Esophagus squamous epithelium (tissue), 5 donors: ENCODE measurements at places on chromosomes 16 and 17.

DNA sequence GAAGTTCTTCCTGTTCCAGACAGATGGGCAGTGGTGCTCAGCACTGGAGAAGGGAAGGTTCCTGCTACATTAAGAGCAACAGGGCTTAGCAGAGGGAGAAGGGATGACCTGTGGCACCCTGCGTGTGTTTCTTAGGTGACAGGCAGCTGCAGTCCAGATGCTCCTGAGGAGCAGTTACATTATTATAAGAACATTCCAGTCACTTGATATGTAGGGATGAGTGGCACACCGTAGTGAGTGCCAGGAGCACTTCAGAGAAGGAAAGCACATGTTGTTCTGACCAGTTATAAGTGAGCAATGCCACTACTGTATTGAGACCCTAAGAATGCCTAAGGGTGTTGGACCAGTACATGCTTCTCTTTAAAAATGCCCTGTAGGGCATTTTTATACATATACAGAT lies 39.9 kb upstream of the MRC2 start:
- no peak for DNase-seq

- DNase-seq = no peak
Observed at GRCh38 chr17:76635659-76636360, 7.7 kb downstream of the ST6GALNAC1 start.

DNA sequence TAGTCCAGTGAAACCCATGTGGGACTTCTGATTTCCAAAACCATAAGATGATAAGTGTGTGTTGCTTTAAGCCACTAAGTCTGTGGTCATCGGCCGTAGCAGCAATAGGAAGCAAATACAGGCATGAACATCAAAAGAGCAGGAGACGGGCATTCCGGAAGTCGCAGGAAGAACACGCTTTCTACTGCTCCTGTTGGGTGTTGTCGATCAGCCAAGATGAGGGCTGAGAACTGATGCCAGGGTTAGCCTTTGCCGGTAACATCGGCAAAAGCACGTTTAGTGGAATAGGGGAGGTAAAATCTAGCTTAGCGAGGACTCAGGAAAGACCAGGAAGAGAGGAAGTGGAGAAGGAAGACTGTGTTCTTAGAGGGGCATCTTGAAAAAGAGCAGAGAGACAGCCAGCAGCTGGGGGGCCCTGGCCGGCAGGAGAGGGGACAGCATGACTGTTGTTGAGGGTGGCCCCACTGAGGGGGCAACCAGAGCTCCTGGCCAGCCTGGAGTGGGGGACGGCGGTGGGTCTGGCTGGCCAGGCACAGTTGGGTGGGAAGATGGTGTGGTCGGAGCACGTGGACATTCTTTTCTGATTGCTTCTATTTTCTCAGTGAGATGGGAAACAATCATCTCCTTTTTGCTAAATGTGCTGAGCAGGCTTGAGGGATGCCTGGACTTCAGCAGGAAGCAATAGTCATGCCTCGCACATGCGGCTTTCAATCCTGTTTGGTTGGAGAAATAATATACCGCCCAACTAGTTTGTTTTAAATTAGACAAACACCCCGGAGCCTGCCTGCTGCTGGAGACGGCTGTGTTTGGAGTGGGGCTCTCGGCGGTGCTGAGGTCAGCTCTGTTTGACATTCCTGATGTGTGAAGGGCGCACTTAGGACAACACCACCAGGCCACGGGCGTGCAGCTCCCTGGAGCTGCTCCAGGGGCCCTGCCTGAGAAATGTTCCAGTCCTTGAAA lies 109.9 kb downstream of the METRNL start:
- no peak for DNase-seq

DNA sequence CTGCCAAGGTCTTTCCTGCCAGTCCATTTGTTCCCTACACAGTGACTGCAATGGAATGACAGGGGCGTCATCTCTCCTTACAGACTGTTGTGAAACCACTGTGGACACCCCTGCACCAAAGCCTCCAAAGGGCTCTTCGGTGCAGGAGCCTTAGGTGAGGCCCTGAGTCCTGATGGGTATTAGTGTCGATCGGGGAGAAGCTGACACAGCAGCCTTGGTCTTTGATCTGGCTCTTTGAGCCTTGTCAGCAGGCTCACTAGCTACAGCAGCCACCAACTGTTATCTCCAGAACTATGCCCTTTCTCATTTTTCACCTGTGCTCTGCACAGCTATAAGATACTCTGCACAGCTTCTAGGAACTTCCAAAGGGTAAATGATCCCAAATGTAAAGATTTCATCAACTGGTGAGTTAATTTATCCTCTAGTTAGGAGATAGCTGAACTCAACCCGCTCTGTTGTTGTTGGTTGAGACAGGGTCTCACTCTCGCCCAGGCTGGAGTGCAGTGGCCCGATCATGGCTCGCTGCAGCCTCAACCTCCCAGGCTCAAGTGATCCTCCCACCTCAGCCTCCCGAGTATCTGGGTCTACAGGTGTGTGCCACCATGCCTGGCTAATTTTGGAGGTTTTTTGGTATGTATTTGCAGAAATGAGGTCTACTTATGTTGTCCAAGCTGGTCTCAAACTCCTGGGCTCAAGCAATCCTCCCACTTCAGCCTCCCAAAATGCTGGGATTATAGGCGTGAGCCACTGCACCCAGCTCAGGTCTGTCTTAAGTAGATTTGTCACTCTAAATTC lies 19.7 kb downstream of the G6PC1 start:
- no peak for DNase-seq

- no peak for DNase-seq
Observed at GRCh38 chr16:81279392-81279791, 35.4 kb upstream of the GAN start.

DNA sequence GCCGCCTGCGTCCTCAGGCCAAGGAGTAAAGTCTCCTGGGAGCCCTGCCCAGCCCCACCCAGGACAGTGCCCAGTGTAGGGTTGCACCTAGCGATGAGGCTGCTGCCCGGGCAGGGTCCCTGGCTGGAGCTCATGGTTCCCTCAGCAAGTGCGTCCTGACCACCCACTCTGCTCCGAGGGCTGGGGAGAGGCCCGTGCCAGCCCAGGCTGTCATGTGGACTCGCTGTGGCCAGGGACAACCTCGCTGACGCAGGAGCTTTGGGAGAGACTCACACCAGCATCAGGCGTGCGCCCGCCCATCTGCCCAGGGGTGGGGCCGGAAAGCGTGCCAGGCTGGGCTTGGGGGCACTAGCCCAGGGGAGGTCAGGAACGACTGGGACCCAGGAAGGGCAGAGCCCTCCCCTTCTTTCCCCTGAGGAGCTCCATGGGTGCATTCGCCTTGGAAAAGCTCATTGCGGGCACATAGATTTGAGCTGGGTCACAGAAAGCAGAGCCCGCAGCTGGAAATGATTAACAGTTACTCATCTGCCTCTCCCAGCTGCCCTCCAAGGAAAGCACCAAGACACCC lies 19.7 kb downstream of the DPEP1 start:
- DNase-seq = no peak

- no peak for DNase-seq
Observed at GRCh38 chr16:49856672-49857330, 889 bp upstream of the ZNF423 start.

DNA sequence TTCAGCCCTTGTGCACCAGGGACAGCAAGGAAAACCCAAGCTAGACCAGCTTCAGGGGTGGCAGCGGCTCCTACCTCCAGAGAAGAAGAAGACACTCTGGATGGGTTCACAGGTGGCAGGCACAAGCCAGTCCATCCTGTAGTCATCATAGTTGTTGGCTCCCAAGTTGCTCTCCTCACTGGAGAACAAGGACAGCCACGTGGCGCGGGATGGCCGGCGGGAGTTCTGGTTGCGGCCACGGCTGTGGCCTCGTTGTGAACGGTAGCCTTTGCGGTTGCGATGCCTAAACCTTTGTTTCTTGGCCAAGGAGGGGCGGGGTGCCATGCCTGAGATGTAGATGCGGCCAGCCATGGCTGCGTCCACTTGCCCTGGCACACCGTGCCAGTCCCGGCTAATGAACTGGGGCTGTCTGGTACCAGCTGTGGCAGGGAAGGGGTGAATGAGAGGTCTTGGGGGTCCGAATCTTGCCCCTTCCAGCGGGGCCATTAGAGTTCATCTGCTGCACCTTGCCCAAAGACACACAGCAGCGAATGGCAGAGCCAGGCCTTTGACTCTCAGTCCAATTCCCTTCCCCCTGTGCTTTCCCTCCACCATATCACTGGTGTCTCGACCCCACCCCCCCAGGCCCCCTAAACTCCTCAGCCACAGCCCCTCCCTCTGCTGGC lies 2.3 kb downstream of the VTN start:
- DNase-seq = no peak

DNA sequence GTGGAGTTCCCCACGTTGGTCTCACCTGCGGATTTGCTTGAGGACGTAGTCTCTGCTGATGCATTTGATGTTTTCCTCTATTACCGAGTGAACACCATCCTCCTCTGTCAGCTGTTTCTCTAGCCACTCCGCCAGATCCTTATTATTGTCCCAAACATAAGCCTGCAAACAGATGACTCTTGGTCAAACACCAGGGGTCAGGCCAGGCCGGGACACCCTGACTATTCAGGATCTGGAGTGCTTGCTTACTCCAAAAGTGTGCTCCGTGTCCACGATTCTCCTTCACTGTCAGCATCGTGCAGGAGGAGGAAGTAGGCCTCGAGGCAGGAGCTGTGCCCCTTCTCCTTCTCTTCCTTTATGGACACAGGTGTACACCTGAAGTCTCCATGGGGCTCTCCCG lies 140.2 kb downstream of the AATF start:
- DNase-seq = no peak

DNA sequence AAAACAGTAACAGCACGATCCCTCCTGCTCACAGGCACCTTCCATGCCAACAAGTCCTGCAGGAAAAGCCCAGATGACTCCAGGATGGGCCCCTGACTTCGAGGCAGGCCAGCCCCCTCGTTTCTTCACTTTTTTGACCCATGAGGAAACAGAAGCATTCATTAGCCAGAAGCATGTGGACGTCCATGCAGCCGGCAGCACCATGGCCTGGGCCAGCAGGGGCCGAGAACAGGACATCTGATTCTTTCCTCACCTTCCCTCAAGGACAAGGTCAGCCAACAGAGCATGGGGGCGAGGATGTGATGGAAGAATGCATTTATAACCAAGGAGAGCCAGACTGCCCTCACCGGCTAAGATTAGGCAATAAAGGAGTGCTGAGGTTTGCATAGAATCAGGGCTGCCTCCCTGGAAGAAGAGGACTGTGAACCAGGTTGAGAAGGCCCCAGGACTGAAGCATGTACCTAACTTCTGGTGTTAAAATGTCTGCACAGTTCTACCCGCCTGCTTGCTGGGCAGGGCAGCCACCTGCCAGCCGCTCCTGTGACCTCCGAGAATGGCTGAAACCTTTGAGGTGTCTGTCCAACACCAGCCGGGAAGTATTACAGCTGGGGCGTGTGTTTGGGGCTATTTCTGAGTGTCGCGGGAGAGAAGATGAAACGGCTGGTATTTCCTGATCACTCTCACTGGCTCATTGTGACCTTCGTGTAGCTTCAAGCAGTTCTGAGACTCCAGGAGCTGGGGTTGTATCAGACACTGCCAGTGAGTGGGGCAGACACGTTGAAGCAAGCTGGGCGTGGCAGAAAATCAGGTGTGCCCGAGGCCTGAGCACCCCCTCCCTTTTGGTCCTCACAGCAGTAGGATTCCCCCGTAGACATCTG lies 94.0 kb upstream of the TNRC6C start:
- DNase-seq = no peak

DNA sequence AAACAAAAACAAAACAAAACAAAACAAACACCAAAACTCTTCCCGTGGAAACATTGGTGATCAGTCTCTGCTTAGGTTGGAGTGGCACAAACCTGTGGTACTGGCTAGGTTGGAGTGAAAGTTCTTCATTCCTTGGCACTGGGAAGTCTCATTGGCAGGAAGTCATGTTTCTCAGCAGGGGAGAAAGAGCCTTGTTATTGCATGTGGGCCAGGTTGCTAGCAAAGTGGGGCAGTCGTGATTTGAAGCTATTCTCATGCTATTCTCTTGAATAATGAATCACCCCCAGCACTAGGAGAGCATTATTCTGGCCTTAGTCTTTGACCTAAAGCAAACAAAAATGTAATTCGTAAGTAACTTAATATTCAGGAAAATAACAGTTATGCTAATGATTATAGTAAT lies 24.3 kb upstream of the B4GALNT2 start:
- no peak for DNase-seq

- no peak for DNase-seq
Observed at GRCh38 chr16:15990902-15991301, 41.5 kb downstream of the ABCC1 start.

- DNase-seq = no peak
Observed at GRCh38 chr17:16439811-16440351, 24.5 kb downstream of the TRPV2 start.

DNA sequence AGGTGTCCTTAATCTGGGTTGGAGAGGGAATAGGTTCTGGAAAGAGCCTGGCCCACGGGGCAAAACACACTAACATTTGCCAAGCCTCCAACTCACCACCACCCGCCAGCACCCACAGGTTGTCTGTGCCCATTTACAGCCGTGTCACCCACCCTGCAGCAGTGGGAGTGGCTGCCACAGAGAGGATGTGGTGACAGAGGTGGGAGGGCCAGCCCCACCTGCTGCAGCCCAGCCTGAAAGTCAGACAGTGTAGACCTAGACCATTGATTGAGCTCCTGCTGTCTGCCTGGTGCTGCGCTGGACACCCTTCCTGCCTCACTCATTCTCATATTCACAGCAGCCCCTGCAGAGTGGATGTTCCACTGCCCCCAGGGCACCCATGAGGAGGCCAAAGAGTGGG lies 44.7 kb downstream of the IL21R start:
- DNase-seq = no peak

DNA sequence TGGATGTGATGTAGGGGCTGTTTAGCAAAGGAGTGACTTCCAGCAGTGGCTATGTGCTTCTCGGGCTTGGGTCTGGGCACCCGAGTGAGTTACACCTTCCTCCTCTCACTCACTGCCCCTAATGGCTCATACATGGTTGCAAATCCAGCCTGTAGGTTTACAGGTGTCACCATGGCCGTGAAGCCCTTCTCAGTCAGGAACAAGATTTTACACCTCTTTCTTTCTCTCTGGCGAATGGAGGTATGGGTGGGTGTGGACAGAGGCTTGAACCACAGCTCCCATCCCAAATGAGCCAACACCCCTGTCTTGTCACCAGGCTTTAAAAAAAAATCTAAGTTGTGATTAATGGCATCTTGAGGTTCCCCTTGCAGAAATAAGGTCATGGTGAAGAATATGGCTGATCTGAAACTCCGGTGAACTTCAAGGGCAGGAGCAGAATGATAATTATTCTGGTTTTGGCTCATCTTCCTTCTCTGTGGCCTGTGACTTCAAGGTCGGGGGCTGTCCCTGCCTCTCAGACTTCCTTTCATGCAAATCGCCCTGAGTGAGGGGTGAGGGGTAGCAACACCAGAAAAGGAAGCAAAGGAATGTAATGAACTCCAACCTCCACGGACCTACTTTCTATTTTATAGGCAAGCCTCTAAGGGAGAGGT lies 331.2 kb downstream of the MAF start:
- DNase-seq = no peak

GRCh38 chr16:79041206-79041605 lies 559.3 kb downstream of the MAF start:
- no peak for DNase-seq
